ENCODE measurements at places on chromosomes 6 and 20. TPM values are rescaled to one million over a fixed set of nuclear protein-coding genes. Genes with fewer than 3 reads are reported as not detected.

- DNase-seq, result no peak
Measured at GRCh38 chr6:131819572-131820124, 11.8 kb downstream of the ENPP1 start.

DNA sequence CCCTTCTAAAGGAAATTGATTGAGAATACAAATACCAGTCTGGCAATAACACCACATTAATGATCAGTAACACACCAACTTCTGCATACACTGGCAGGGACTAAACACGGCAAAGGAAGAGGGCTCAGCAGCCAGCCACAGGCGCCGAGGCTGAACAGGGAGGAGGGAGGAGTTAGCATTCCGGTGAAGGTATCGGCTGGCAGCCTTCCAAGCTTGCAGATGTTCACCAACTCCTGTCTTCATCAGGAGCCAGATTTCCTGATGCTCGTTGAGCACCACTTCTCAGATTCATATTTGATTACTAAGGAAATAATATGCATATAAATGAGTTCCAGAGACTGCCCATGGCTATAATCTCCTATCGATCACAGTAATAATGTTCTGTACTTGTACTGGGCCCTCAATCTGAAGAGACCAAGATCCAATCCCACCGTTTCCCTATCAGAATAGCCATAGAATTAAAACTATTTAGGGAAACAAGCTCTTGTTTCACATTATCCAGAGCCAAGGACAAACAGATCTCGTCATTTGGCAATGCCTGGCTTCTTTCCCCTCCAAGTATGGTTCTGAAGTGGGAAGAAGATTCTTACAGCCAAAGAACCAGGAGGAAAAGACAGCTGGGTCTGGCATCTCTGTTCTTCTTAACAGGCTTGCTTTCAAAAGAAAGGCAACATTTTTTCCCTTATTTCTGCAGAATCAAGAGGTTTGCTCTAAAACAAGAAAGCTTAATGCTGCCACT is 42.2 kb downstream of the GFOD1 start:
- no peak for DNase-seq

- DNase-seq, result peak; percentile 80
Measured at GRCh38 chr20:57435498-57436222, 44.5 kb downstream of the RBM38 start.

DNA sequence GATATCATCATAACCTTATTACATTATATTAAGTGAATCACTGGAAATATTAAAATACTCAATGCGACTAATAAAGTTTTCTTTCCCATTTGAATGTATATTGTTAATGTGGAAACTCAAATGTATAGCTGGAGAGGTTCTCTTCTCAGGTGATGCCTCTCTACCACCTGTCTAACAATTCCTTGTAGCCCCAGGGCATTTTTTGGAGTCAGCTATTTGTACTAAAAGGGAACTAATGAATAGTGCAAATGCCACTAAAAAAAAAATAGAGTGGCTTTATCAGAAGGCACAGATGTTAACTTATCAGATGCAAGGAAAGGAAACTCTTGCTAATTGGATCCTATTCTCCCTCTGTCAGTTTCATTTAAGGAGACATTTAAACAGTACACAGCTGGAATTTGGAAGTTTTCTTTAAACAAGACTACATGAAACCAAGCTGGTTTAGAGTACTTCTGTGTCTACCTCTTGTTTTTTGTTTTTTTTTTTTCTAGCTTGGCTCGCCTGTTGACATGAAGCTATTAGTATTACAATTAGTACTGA is 897.0 kb upstream of the SLC35B3 start:
- DNase-seq, result no peak

- no peak for DNase-seq
Measured at GRCh38 chr6:82138075-82138791, 109.3 kb downstream of the IBTK start.

GRCh38 chr20:8118039-8118438 is 14.0 kb upstream of the PLCB1 start:
- no peak for DNase-seq

DNA sequence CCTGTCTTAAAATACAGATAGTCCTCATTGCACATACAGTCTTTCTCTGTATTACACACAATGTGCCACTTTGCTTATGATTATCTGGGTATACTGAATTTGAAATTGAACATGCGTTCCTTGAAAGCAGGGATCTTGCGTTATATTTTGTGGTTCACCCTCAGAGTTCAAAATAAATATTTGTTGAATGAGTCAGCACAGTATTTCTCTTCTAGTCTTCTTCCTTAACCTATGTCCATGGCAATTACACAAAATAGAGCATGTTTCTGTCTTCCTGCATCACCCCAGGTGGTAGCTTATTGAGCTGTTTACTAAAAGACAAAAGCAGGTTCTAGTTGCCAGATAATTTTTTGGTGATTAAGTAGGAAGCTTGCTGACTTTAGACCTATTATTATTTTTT is 272.9 kb upstream of the FERMT1 start:
- no peak for DNase-seq

- no peak for DNase-seq
Measured at GRCh38 chr6:128158496-128158895, 257.6 kb upstream of the THEMIS start.

DNA sequence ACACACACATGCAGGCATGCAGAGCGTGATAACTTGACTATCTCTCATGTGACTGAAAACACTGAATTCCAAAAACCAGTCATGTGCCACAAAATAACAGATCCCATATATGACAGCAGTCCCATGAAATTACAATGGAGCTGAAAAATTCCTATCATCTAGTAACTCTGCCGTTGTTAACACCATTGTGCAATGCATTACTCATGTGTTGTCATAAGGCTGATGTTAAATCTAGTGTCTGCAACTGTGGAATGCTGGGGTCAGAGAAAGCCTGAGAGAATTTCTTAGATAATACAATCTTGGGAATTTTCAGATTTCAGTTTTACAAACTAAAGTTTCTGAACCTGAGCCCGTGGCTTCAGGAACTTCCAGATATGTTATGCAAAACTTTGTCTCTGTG is 70.2 kb downstream of the LYRM4 start:
- no peak for DNase-seq

GRCh38 chr6:65671922-65672321 is 35.1 kb downstream of the EYS start:
- DNase-seq, result no peak

DNA sequence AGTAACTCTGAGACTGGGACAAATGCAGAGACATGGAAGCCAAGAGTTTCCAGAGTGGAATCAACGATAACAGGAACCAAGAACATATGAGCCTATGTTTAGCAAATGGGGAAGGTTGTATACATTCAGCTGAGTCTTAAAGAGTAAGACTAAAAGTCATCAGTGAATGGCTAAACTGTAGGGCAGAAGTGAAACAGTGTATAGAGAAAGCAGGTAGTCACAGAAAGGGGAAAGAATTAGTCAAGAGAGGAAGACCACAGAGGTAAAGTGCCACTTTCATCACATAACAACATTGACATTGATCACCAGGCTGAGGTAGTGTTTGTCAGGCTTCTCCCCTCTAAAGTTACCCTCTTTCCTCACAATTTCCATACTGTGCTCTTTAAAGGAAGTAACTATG is 306.5 kb upstream of the SPTLC3 start:
- DNase-seq, result no peak

DNA sequence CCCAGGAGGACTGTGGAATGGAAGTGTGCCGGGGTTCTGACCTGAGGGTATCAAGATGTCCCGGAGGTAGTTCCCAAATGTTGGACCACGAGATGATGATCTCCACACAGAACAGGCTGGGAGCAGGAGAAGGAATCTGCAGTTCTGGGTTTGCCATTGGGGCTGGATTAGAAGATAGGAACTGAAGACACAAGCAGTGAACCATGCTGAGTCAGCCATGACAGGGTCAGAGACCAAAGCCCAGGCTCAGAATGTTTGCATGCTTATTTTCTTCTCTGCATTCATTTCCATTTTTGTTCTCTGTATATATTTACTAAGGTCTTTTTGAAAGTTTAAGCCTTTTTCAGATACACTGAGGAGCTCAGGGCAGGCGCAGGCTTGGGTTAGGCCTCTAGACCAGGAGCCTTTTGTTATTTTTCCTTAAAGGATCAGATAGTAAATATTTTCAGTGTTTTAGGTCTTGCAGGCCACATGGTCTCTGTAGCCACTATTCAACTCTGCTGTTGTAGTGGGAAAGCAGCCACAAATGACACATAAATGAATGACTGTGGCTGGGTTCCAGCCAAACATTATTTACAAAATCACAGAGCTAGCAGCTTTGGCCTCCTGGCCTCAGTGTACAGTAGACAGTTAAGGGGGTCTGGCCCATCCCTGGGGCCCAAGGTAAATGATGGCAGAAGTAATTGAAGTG is 28.5 kb downstream of the SLC35D3 start:
- DNase-seq, result no peak

The AVP gene
- polyA plus RNA-seq, result not detected

The SDC4 gene
- polyA plus RNA-seq, result 19.2 TPM

- no peak for DNase-seq
Measured at GRCh38 chr6:157668713-157669112, 154.3 kb upstream of the SNX9 start.

GRCh38 chr20:16258766-16259165 is 314.5 kb downstream of the KIF16B start:
- no peak for DNase-seq

- no peak for DNase-seq
Measured at GRCh38 chr6:7543789-7544424, 2.4 kb downstream of the DSP start.

GRCh38 chr6:111212625-111213024 is 125.3 kb downstream of the SLC16A10 start:
- no peak for DNase-seq

GRCh38 chr6:122048570-122048969 is 350.9 kb upstream of the HSF2 start:
- no peak for DNase-seq

DNA sequence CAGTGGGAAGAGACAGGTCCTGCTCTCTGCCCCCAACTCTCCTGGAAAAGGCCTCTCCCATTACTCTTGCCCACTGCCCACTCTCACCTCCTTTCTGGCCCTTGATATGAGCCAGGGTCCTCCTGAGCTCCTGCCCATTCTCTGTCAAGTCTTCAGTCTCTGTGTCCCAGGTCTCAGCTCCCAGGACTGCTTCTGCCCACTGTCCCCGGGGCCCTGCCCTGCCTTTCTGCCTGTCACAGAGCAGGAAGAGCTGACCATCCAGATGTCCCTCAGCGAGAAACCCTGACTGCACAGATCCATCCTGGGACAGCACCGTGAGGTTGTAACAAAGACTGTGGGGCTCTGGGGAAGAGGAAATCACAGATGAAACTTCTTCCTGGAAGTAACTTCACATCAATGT is 22.2 kb downstream of the HLA-F start:
- no peak for DNase-seq

DNA sequence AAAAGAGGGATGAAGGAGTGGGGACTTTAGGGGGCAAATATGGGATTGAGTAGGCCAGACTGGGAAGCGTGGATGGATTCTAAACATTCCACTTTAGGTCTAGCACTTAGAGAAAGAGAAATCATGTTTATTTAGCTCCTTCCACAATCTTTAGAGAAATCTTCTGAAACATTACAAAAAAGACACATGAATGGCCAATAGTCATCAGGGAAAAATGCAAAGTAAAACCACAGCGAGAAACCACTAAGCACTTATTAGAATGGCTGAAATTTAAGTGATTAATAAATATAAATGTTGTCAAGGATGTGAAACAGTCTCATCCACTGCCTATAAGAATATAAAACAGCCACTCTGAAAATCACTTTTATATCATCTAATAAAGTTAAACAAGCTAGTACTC is 46.9 kb downstream of the HLA-A start:
- no peak for DNase-seq

The LKAAEAR1 gene
- not detected for polyA plus RNA-seq

Measured in aorta (tissue), 5 donors.